C1 segment of cervical spinal cord (tissue), 14 donors: ENCODE measurements at places on chromosomes 5 and 9.

DNA sequence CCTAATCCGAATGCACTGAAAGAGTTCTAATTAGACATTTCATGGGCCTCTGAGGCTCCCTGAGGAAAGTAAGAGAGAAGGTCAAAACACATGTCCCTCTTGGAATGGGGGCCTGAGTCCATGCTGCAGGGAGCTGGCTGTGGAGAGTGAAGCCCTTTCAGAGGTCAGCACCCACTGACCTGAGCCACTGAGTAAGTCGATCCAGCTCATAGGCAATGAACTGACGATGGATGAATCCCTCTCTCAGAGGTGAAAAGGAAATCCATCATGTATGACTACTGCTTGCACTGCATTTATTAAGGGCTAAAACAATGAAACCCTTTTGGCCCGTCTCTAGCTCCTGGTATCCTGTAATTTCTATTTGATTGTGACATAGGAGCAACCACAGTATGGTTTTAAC lies 288.9 kb upstream of the VLDLR start:
- no peak for DNase-seq

DNA sequence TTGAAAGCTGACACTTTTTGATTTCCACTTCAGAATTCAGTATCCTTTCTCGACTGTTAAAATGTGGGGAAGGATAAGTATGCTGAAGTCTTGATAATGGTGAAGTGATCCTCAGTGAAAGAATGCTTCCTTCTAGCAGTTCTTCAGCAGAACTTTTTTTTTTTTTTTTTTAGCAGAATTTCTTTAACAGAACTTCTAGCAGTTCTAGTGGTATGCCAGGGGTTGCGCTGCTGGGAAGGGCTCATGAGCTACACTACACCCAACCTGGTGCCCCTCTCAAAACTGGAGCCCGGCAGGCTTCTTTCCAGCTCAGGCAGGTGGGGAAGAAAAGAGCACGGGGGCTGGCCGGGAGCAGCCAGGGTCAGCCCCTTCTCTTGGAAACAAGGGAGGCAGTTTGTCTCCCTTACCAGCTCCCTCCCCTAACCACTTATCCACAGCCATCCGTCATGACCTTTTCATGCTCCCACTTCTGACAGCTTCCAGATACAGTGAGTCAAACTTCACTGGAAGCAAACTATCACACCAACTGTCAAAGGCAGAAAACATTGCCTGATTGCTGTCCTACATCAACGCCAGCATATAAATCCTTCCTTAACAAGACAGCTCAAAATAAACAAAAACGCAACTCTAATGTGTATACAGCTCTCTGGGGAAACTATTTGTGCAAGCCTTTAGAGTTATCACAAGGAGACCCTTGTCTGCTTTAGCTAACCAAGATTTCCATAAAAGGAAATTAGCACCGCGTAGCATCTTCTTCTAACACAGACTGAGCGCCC lies 211.5 kb downstream of the GAPVD1 start:
- DNase-seq, result no peak

GRCh38 chr5:2221450-2221849 lies 338.7 kb upstream of the IRX4 start:
- DNase-seq, result no peak

DNA sequence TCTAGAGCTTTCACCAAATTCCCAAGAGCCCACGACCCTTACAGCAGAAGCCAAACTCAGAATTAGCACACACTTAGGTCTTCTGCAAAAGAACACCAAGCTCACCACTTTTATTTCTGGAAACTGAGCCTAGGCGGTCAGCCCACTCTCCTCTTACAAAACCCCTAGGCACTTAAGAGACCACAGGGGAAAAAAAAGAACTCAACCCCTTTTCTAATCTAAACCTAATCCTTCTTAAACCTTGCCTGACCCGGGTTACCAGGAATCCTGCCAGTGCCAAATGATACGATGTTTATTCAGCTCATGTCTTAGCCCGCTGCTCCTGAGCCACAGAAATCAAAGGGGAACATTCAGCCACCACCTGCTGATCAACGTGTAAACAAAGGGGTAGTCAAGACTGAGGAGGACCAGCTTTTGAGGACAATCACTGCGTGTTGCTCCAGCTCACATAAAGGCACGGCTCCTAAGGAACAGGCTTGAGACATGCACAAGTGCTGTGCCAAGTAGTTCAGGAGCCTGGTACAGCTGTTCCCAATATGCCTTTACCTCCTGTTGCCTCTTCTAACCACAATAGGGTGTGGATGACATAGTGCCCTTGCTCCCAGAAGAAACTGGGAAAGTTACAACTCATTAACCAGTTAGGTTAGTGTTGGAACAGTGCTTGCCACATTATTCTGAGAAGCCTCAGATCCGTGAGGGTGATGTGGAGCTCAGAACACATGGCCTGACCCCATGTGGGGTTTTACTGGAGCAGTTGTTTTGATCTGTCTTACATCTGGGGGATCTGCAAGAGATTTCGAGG lies 49.3 kb downstream of the ZFAND5 start:
- no peak for DNase-seq

DNA sequence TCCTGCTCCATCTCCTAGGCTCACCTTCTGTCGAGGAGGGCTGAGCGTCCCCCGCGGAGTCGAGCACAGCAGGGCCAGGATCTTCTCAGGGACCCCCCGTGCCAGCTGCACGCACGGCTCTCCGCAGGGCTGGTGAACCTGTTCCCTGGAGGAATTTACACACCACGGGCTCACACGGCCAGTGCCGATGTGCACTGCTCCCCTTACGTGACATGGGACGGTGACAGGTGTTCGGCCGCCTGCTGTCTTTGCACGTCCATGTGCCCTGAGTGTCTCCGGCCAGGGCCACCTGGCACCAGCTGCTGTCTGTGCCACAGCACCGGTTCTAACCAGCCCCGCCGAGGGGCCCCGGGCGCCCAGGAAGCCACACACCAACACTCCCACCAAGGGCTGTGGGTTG lies 8.7 kb upstream of the AGPAT2 start:
- no peak for DNase-seq

DNA sequence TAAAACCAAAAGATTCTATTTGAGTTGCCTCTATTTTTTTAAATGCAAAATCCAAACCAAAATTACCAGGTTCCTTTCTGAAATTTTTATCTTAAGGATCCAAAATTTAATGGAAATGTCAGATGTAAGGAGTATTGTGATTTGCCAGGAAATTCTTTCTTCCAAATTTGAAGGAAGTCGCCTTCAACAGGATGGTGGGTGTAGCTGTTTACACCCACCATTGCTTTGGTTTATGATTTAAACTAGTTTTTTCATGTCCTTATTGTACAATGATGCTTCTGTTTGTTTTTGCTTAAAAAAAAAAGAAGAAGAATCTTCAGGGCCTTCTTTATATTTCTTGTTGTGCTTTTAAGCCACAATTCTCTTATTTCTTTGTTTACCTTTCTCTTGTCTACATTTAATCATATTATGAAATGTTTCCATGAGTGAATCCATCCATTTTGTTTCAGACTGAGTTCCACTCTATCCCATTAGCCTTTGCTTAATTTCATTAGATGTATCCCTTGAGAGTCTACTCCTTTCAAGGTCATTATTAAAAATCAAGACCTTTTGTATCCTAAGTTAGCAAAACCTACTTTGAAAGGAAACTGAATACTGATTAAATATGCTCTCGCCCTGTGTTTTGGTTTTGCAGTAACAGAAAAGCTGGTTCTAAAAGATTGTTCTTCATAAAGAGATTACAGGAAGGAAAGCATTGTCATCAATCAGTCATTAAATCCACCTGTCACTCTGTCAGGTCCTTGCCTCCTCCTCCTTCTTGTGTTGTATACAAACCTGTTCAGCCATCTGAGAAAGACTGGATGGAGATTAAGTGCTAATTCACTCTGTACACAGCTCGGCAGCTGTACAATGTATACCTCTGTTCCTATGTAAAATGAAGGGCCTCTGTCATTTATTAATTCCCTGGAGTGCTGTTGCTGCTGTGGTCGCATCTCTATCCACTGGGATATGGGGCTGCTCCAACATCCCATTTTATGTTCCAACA lies 45.5 kb upstream of the SLC2A8 start:
- no peak for DNase-seq

DNA sequence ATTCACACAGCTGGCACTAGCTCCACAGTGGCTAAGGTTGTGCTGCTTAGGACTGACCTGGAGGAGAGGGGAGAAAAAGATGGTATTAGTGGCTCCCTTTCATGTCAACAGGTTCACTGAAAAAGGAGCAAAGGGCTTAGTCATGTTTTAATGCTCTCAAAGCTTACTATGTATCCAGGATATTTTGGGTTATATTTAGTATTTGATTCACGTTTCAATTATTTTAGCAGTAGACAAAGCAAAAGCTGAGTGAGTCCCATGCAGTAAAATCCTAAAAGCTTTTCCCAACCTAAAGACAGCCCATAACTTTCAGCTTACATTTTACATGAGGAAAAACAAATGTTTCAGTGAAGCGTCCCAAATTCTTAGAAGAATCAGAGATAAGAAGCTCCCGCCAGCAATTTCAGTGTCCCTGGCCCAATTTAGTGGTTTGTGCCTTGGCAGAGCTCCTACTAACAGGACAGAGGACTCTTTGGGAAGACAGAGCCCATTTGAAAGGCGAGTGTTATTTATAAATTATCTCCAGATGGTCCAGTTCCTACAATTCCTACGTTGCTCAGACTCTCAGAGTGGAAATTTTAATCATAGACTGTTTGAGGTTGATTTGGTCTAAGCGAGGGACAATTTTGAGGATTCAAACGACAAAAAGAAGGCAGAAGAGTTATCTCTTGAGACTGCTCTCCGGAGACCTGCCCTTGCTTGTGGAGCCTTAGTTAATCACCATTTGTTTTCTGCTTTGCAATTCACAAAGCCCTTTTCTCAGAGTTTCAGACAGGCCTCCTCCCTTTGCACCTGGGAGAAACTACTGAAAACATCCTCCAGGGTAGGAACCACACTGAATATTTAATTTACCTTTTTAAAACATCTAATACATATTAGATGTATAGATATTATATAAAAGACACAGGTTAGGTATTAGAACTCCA lies 225.0 kb upstream of the ANKRD55 start:
- DNase-seq, result no peak

DNA sequence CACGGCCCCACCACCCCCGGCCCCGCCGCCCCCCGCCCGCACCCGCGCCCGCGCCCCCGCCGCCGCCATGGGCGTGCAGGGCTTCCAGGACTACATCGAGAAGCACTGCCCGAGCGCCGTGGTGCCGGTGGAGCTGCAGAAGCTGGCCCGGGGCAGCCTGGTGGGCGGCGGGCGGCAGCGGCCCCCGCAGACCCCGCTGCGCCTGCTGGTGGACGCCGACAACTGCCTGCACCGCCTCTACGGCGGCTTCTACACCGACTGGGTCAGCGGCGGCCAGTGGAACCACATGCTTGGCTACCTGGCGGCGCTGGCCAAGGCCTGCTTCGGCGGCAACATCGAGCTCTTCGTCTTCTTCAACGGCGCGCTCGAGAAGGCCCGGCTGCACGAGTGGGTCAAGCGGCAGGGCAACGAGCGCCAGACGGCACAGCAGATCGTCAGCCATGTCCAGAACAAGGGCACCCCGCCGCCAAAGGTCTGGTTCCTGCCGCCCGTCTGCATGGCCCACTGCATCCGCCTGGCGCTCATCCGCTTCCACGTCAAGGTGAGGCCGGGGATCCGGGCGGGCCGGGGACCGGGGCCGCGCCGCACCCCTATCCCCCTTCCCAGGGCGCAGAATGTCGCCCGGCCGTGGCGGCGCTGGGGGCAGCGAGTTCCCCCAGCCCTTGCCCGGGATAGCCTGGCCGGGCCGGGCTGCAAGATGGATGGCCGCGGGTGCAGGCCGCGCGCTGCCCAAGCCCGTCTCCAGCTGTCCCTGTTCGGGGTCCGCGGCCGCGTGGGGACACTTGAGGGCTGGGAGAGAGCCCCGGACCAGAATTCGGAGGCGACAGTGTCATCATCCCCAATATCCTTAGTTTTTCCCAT lies 594 bp downstream of the FAM120A start:
- no peak for DNase-seq

GRCh38 chr5:173234129-173234790 lies 746 bp downstream of the NKX2-5 start:
- DNase-seq, result no peak

- DNase-seq, result no peak
These were observed 115.1 kb downstream of the CDC42SE2 start for GRCh38 chr5:131378721-131379541.

DNA sequence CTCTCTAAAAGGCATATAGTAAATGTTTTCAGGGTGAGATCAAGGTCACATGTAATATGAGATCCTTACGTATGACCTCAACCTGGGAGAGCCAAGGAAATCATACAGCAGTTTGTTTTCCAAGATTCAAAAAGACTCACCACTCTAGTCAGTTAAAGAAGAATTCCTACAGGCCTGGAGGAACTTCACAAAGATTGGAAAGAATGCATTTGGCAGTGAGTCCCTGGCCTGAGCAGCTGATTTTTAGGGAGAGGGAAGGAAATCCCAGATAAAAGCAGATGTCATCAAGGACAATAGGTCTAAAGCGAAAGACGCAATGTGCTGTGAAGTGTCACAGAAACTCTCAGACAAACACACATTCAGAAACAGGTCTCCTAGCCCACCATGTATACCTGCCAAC lies 424.0 kb upstream of the ZNF462 start:
- DNase-seq, result no peak

GRCh38 chr9:113991714-113992113 lies 86.4 kb downstream of the AMBP start:
- DNase-seq, result no peak

DNA sequence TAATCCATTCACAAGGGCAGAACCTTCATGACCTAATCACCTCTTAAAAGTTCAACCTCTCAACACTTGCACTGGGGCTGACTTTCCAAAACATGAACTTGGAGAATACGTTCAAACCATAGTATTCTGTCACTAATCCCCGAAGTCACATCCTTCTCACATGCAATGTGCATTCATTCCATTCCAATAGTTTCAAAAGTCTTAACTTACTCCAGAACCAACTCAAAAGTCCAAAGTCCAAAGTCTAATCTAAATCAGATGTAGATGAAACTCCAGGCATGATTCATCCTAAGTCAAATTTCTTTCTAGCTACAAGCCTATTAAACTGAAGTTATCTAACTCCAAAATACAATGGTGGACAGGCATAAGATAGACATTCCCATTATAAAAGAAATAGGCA lies 21.7 kb upstream of the ADAMTSL1 start:
- DNase-seq, result no peak
